ENCODE measurements at places on chromosomes 13 and 19.
A peak's percentile ranks its signal among the peaks of the same experiment; 100 is the strongest.

DNA sequence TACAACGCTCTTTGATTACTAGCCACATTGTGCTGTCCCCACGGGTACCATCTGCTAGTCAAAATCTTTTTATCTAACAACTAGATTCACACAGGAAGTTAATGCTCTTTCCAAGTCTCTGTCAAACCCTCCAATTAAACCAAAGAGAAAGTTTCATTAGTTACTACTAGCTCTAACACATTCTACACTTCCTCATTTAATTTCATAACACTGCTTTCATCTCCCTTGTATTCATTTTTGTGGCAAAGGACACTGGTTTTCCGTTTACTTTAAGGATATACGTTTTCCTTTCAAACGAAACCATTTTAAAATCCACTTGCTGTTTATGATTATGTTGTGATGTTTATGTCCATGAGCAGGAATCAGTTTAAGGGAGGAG lies 5.3 kb downstream of the DYRK1B start:
- no peak for DNase-seq

- DNase-seq: no peak
These were observed 950.7 kb upstream of the PRR20A start for GRCh38 chr13:56189978-56190377.

GRCh38 chr19:34393629-34394028 lies 10.6 kb upstream of the PDCD2L start:
- no peak for DNase-seq

DNA sequence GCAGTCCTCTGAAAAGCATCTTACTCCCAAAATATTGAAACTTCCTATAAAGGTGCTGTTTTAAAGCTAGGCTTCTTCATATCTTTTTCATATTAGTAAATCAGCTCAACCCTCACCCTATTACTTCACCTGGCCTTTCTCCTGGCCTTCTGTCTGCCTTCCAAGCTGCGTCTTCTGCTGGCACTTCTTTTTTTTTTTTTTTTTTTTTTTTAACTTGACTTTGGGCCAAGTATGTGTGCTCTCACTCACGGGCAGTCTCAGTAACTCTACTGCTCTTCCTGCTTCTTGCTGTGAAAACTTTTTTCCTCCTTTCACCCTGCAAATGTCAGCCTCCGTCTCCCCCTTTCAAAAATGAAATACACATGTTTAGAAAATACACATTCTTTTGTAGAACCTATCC lies 41.2 kb upstream of the KCTD4 start:
- DNase-seq: no peak

GRCh38 chr19:2273356-2274184 lies 8.4 kb downstream of the PEAK3 start:
- peak; percentile 53 for DNase-seq
